ENCODE measurements at places on chromosomes 12 and 14.

- peak; percentile 99 for DNase-seq
These were observed 11.7 kb upstream of the IRF2BPL start for GRCh38 chr14:77040059-77040740.

- DNase-seq, result no peak
These were observed 29.7 kb upstream of the INSM2 start for GRCh38 chr14:35504260-35504659.

DNA sequence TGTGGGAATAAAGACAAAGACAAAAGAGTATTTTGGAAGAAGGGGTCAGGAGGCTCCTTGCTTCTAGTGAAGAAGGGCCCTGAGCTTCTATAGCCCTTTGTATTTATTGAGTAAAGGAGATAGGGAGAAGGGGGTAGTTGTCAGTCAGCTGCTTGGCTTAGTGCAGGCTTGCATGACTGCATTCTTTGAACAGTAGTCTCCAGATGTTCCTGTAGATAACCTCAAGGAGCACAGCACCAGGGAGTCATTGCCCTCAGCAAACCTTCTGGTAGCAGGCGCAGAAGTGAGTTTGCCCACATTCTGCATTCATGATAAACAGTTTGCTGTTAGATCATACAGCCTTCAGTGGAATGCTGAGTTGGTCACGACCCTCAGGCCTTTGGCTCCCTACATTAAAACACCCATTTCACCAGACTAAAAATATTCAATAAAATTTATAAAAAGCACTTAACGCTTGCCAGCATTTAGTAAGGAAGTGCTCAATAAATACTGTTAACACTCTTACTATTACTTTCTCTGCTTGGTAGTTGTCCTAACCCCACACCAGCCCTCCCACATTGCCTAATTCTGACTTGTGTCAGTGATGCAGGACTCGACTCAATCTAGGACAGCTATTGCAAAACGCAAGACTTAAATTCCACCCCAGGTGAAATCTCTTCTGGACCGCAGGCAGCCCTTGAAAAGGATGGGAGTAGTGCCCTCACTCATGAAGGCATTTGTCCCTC, 3.0 kb upstream of the DHRS4 start:
- DNase-seq, result no peak

DNA sequence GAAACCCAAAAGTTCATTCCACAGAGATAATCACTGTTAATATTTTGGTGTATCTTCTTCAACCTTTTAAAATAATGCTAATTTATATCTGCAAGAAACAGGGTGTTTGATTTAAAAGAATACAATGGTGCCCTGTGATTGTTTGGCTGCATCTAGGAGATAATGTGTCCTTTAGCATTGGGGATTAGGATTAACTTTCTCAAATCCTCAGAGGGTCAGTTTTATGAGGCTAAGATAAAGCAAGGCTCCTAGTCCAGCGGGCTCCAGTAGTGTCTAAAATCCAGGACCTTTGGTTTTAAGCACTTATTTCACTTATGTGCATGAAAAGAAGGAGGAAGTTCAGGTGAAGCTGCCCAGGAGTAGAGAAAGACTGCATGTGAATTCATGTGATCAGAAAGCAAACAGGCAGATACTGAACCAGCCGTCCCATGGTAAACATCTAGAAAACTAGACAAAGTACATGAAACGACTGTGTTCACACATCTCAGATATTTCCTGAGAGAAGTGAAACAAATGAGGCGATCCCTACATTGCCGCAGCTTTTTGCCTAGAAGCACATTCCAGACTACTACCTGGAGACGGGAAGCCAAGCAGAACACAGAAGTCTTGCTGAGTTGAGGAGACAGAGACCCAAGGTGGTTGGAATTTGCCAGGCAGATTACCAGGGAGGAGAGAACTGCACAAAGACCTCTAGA, 129.1 kb upstream of the MAX start:
- DNase-seq, result no peak

DNA sequence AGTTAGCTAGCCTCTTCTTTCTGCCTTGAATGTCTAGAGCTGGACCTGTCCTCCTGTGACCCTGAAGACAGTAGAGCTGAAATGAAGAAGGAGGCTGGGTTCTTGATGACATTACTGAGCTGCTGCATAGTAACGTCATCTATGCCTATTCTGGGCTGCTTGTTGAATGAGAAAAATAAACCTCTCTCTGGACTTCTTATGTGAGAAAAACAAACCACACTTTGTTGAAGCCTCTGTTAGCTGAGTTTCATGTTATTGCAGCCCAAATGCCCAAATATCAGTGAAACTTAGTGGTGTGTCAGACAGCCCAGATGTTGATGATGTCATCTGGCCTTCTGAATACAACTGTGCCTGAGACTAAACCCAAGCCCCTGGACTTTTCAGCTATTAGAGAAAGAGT, 67.0 kb upstream of the MAX start:
- DNase-seq, result no peak

DNA sequence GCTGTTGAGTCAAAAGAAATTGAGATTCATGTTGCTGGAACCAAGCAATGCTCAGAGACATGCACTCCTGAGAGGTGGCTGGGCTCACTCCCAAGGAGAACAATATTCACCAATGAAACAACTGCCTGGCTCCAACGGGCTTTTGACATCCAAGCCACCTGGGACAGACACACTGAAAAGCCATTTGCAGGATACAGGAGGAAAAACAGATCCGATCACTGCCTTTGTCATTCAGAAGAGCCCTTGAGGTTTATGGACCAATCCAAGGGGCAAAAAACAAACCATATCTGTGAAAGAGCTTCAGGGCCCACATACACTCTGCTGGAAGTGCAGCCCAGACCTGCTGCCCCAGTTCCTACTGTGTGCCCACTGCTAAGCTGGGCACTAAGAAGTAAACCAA, 277.5 kb downstream of the NUAK1 start:
- DNase-seq, result no peak
